ENCODE measurements at places on chromosomes 4 and X. TPM values are rescaled to one million over a fixed set of nuclear protein-coding genes. Genes with fewer than 3 reads are reported as not detected.

DNA sequence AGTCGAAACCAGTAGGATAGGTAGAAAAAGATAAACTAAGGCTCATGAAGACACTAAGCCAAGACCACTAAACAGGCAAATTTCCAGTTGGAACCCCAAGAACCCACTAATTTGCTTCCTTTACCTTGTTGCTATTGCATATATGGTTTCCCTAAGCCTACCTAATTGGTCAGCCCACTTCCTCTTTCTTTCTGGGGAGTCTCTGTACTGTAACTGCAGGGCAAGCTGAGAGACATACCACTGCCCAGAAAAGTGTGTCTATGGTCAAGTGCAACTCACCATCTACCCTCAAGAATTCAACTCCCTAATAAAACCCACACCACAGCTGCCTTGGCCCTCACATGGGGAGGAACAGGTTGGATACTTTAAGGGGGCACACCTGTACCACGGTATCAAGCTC, 28.6 kb downstream of the IDS start:
- no peak for DNase-seq

DNA sequence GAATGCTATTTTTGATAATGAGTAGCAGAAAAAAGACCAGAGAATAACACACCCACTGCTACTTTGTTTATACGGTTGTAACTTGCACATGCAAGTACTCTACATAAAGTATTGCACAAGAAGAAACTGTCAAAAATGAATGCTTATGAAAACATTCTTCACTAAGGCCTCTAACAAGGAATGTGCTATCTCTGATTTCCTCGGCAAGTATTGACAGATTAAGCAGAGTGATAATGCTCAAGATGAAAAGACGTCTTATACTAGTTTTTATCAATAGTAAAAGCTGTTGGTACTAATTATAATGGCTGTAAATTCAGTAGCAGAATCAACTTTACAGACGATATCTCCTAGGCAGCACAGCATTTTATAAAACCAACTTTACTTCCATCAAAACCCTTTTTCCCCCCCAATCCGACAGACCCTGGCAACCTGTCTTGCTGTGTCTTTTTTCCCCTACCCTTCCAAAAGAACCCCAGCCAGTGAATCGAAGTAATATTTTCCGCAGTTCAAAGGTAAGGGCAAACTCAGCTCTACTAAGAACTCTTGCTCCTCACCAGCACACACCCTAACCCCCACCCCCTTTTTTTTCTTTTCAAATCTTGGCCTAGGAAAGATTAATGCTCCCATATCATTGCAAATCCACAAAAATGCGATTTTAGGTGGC, 1.5 kb downstream of the FRYL start:
- no peak for DNase-seq

GRCh38 chr4:144449611-144450010, 196.3 kb upstream of the HHIP start:
- DNase-seq = peak; percentile 17

DNA sequence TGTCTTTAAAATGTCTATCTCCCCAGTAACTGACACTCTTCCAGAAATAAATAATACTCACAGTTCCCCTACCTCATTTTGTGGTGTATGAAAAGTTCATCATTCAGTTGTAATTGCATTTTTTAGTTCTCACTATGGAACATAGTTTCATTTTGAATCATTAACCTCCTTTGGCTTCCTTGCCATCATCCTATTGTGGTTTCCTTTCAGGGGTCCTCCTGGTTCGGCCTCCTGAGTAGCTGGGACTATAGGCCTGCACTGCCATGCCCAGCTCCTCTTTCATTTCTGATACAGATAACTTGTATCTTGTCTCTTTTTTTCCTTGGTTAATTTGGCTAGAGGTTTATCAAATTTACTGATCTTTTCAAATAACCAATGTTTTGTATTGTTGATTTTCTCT, 23.1 kb upstream of the BLTP1 start:
- DNase-seq = no peak

DNA sequence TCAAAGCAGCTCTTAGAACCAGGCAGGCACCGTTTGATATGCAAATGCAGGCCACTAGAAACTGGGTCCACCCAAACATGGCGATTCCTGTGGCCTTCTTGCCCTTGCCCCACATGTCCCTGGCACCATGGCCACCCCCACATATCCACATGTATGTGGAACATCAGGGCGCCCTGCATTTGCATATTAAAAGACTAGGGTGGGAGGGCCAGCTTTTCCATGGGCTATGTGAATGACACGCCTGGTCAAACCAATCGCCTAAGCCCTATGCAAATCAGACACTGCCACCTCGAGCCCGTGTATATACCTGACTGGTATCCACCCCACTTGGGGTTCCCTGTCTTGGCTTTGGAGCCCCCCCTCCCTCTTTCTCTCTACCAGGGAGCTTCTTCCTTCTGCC, 107.0 kb downstream of the ABLIM2 start:
- no peak for DNase-seq

GRCh38 chr4:75822416-75822815, 79.8 kb downstream of the PPEF2 start:
- DNase-seq = no peak

Gene HPGD
- total RNA-seq = 1.4 TPM

DNA sequence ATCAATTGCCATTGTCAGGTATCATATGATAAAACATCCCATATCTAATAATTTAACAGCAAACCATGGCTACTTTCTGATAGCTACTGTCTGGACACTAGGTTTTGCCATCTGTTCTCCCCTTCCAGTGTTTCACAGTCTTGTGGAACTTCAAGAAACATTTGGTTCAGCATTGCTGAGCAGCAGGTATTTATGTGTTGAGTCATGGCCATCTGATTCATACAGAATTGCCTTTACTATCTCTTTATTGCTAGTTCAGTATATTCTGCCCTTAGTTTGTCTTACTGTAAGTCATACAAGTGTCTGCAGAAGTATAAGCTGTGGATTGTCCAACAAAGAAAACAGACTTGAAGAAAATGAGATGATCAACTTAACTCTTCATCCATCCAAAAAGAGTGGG, 7.0 kb downstream of the NPY5R start:
- DNase-seq = no peak

DNA sequence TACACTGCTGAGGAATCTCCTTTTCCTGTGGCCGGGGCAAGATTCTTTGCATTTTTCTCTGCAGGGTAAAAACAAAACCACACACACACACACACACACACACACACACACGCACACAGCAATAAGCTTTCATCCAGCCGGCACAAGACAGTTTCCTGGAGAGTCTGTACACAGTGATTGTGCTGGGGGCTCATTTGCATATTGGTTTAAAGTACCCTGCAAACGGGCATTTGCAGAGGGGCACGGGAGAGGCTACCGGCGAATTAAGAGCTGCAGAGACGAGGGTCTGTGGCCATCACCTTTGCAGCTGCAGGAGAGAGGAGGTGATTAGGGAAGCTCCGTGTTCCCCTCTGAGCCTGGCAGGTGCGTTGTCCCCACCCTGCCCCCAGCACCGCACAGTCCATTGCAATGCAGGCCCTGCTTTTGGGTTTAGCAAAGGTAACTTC, 219.9 kb downstream of the SHOX start:
- DNase-seq = no peak

DNA sequence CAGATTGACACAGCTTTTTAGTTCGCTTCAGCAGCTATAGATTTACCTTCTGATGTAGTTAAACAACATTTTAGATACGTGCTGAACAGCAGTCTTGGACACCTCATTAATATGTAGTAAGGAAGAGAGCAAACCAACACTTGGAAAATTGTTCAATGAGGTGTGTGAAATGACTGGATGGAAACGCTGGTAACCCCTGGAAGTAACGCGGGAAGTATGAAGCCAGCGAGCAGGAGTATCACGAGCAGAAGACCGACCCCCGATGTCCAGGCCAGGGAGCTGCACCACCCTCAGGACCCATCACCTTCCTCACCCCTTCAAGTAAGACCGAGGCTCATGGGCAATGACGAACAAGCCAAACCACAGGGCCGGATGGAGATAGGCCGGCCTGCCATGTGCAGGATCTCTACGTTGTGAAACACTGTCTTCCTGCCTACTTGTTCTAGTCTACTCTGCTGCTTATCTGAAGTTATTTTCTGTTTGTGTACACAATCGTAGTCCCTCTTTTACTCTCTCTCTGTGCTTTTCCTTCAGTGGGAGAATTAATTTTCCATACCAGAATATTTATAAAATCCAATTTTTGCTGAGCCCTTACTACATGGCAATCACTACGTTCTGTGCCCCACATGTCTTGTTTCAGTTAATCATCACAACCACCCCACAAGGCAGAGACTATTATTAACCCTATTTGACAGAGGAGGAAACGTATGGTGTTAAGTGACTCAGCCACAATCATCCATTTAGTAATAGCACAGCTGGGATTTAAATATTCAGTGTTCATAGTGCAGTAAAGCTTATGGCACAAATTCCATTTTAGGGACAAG, 221.7 kb downstream of the APBB2 start:
- DNase-seq = no peak

DNA sequence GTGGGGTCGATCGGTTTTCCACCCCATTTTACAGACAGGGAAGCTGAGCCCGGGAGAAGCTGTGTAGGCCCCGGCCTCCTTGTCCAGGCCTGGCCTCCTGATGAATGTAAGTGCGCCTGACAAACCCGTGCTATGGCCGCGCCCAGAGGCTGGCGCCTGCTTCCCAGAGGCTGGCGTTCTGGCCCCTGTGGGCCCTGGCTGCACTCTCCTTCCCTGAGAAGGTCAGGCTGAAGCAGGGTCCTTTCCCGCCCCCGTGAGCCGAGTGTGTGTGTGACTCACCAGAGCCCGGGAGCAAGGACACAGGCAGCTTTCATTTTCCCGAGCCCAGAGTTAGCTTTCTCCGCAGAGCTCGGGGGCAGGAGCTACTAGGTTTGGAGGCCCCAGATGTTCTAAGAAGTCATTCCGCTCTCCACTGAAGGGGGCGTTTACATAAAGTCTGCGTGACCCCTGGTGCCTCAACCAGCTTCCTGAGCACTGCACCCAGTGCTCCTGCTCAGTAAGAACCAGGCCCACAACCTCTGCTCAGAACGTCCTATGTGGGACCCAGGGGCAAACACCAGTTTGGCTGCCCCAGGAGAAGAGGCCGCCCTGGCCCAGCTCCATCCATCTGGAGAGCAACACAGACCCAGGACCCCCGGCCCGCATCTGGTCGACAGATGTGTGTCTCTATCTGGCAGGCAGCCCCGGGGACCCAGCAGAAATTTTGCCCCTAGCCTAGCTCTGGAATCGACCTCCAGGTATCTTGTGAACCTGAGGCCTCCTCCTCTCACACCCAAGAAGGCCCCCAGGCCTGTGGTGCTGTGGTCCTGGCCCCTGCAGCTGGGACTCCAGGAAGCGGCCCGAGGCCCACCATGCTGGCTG, 13.6 kb downstream of the UVSSA start:
- no peak for DNase-seq

GRCh38 chr4:102334624-102335023, 10.7 kb downstream of the SLC39A8 start:
- DNase-seq = no peak

Gene CLOCK
- 34.2 TPM for total RNA-seq

Gene ANK2
- 267 TPM for total RNA-seq

Gene BBS7
- total RNA-seq = 6.0 TPM

DNA sequence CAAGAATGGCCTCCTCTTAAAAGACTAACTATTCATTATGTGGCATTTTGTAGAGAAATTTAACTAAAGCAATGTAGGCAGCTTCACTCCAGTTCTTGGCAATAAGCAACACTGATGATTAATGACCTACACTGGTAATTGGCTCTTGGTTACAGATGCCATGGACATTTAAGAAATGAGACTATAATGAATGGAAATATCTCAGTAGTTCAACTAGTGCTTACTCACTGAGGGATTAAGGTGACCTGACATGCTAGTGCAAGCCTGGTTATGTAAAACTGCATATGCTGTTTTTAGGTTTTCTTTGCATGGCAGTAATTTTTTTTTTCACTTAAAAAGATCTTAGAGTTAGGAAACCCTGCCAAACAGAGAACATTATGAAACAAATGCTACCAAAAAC, 152.7 kb upstream of the AADAT start:
- DNase-seq = no peak

Gene SEC24B
- total RNA-seq = 26.4 TPM

- DNase-seq = no peak
Measured at GRCh38 chr4:18422685-18423084, 401.1 kb upstream of the LCORL start.

- no peak for DNase-seq
Measured at GRCh38 chr4:83237591-83237990, 47.0 kb downstream of the COQ2 start.

DNA sequence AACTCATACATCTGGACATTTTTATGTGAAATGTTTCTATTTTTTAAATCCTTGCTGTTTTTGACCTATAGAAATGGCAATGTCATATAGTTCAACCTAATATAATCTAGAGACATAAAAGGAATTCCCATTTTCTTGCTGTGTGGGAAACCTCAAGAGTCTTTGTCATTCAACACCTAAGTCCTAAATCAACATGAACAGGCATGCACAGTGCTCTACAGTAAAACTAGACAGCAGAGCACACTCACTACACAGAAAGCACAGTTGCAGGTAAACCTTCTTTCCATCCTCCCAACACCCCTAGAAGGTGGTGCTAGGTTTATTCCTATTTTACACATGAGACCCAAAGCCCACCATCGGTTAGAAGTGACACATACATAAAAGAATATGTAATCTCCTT, 79.1 kb upstream of the C1QTNF7 start:
- no peak for DNase-seq

DNA sequence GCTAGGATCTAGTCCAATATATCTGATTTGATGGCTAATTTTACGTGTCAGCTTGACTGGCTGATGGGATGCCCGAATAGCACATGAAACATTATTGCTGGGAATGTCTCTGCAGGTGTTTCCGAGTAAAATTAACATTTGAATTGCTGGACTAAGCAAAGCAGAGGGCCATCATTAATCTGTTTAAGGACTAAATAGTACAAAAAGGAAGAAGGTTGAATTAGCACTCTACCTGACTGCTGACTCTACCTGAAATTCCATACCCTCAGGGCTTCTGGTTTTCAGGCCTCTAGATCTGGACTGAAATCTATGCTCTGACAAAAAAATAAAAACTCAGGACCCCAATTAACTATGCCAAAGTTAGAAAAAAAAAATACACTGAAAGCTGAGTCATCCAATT, 1021.9 kb downstream of the FAM133A start:
- no peak for DNase-seq

DNA sequence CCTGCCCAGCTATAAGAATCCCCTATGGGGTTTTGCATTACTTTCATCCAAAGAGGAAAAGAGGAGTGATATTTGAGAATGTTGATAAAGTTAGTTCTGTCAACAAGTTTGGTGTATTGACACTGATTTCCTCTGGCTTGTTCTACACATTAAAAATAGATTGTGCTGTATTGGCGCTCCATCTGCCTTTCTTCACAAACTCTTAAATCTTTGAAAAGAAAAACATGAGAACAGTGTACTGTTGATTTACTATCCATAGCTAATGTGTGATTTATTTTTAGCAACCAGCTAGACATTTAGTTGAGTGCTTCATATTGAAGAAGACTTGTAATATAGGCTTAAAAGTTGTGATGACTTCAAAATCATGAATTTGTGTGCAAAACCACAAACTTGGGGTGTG, 261.2 kb upstream of the ANKRD50 start:
- no peak for DNase-seq

GRCh38 chrX:113947548-113947947, 636.3 kb upstream of the HTR2C start:
- no peak for DNase-seq

GRCh38 chr4:81030061-81030980, at the start of gene BMP3:
Gene BMP3 (plus strand): TSS chr4:81030708. CDS start chr4:81031285, 577 bp downstream.
- no peak for DNase-seq

All from left ventricle myocardium inferior (tissue), 1 donor.